ENCODE measurements at places on chromosomes 4 and X.

DNA sequence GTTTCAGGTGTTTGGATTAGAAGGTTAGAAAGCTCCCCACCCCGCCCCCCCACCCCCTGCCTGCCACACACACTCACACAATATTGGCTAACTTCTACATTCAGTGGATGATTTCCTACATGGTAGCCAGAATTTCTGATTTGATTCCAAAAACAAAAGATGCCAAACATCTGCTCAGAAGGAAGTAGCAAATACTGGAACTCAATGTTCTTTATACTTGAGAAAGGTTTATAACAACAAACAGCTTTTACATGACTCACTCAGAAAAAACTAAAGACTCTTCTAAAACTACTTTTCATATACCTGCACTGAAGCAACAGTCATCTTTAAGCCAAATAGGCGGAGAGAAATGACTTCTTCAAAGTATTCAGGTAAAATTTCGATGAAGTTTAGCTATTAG lies 750.5 kb upstream of the POU3F4 start:
- DNase-seq, result no peak

GRCh38 chr4:185512516-185512915 lies 22.8 kb downstream of the PDLIM3 start:
- peak; percentile 47 for DNase-seq

DNA sequence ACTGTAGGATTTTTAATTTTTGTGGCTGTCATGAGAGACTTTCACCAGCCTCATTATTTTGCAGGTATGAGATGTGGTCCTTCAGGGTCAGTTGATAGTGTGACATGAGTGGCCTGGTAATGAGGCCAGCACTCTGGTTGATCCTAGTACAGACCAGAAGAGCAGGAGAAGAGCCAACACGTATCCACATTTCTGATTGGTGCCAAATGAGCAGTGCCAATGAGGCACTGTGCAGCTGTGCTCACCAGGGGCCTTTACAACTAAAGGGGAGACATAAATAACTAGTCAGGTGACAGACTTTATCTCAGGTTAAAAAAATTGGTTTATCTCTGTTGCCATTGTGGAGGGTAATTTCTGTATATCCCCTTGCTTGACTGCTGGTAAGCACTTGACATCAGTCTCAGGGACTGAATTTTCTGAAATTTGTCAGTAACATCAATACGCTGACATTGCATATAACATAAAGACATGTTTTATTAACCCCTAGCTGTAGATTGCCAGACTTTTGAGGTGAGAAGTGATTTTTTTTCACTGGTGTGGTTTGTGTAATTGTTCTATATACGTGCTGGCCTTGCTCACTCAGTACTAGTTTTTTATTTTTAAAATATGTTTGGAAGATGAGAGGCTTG lies 101.2 kb downstream of the AFF1 start:
- DNase-seq, result no peak

- DNase-seq, result peak; percentile 54
Measured at GRCh38 chrX:12390301-12390700, 252.0 kb downstream of the FRMPD4 start.

DNA sequence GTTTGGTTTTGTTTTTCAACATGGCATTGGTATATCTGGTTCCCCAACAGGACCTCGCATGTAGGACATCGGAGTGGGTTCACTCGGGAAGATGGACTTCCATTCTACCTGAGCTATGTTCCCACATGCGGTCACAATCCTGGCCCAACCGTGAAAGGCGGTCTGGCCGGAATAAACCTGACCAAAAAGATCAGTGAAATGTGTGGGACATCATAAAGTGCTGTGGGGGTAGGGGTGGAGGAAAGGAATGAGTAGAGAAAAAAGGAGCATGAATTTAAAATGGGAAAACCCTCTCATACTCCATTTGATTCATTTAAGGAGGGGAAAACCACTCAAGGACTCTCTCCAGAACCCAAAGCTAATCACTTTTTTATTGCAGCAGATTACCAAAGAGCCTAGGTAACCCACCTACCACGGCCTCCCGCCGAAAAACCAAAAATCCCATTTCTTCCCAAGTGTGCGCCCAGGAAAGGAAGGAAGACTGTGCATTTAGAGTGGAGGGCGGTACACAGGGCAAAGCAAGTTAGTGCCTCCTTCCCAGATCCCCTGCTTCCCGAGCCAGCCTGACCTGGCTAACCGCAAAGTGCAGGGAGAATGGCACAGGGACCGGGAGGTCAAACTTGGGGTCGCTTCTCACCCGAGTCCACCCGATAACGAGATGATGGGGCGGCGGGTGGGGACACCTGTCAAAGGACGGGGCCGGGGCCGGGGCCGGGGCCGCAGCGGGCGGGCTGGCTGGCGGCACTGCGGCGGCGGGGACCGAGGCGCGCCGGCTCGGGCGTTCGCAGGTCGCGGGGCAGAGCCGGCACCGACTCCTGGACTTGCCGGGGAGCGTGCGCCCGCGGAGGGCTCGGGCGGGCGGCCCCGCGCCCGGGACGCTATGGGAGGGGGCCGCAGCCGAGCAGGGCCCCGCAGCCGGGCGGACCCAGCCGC lies 669 bp downstream of the TMEM150C start:
- no peak for DNase-seq

- no peak for DNase-seq
Measured at GRCh38 chr4:189215574-189215973, 725.1 kb upstream of the FRG1 start.

GRCh38 chrX:56125946-56126345 lies 106.2 kb upstream of the KLF8 start:
- no peak for DNase-seq

DNA sequence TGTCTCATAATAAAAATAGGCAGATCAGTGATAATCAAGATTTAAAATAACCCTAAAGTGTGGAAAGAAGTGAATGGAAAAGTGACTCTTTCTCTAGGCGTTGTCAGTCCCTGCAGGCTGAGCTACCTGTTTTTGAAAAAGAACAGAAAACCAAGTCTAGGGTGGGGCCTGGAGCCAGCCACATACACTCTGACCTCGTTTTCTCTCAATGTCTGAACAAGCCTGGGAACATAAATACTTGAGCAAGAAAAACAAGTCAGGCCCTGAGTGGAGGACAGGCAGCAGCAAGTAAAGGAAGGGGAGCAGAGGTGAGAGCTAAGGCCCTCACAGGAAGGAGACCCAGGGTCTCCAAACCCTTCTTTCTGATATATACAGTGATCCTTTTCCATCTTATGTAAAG lies 91.7 kb upstream of the HPF1 start:
- no peak for DNase-seq

GRCh38 chr4:137448402-137448801 lies 83.9 kb downstream of the PCDH18 start:
- DNase-seq, result no peak

- peak; percentile 89 for DNase-seq
Measured at GRCh38 chr4:163694385-163694784, 199.9 kb downstream of the TMA16 start.

GRCh38 chr4:146255874-146256273 lies 41.5 kb downstream of the REELD1 start:
- DNase-seq, result peak; percentile 96

GRCh38 chr4:88251924-88252323 lies 32.4 kb downstream of the PPM1K start:
- no peak for DNase-seq

- DNase-seq, result peak; percentile 19
Measured at GRCh38 chrX:135596495-135596894, 76.0 kb downstream of the INTS6L start.

GRCh38 chr4:1480720-1481119 lies 74.5 kb upstream of the NKX1-1 start:
- no peak for DNase-seq

DNA sequence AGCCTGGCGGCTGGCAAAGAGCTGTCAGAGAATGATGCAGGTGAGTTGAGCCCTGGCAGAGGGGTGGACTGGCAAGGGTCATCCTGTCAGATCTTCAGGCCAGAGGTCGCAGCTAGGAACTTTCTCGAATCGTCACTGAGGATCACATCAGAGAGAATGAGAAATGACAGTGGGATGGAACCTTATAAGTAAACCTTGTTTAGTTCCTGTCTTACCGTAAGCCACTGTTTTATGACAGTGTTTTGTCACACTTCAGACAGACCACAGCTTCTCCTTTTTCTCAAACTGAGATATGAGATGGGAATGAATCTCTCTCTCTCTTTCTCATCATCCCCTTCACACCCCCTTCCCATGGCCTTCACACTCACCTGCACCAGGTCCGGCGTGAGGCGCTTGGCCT lies 9.3 kb downstream of the DIPK2B start:
- DNase-seq, result no peak

GRCh38 chr4:24032371-24032989 lies 142.6 kb upstream of the PPARGC1A start:
- peak; percentile 11 for DNase-seq

DNA sequence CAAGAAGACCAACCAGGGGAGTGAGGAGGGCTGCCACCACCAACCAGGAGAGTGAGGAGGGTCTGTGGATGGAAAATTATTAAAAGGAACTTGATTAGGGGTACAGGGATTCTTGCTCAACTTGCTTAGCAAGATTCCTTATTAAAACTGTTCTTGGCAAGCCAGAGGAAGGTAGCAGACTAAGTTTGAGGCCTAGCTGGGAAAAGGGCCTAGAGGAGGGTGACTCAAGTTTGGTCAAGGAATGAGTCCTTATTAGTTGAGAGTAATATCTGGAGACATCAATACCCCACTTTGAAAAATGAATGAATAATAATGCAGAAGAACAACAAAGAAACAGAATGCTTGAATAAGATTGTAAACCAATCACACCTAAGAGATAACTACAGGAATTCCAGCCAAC lies 612.4 kb upstream of the ZFP42 start:
- DNase-seq, result no peak

GRCh38 chr4:3745886-3746656 lies 20.1 kb upstream of the ADRA2C start:
- no peak for DNase-seq

DNA sequence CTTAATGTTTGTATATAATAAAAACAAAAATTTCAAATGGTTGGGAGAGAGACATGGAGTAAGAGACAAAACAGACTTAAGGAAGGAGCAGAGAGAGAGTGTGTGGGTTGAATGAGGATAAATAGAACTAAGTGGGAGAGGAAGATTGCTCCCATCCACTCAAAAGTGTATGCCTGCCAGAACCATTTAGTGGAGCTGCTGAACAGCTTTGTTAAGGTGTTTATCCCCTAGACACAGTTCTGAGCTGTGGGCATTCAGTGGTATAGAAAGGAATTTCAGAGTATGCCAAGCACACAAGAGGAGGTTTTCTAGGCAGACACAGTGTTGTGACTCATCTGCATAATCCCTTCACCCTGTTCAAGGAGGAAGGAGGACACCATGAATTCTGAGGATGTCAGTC lies 508.6 kb upstream of the EPHA5 start:
- peak; percentile 59 for DNase-seq

DNA sequence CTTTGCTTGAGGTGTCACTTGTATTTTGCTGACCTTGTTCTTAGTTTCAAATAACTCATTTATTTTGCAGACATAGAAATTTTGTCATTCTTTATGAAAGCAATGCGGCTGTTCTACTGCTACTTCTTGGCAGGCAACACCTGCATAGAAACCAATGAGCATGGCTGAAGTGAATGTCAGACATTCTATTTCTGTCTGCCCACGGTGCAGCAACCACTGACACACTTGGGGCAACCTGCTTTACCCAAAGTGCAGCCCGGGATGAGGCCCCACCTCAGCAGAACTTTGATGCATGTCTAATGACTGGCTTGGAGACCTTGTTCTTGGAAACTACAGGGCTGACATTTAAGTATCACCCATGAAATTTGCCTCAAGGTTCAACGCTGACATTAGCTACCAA lies 93.6 kb downstream of the RBM47 start:
- DNase-seq, result no peak

DNA sequence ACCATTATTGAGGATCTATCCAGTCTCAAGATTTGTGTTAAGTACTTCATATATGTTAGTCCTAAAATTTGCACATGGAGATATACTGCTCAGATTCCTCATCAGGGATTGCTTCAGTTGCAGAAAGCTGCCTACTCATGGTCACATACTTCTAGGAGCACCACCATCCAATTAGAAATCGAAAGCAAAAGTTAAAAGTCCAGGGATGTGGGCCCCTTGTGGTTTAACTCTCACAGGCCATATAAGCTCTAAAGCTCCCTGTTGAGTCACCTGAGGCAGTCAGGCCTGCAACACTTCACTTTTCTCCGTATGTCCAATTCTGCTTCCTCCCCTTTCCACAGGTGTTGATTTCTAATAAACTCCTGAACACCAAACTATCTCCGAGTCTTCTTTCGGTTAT lies 84.2 kb downstream of the CNOT6L start:
- peak; percentile 62 for DNase-seq

DNA sequence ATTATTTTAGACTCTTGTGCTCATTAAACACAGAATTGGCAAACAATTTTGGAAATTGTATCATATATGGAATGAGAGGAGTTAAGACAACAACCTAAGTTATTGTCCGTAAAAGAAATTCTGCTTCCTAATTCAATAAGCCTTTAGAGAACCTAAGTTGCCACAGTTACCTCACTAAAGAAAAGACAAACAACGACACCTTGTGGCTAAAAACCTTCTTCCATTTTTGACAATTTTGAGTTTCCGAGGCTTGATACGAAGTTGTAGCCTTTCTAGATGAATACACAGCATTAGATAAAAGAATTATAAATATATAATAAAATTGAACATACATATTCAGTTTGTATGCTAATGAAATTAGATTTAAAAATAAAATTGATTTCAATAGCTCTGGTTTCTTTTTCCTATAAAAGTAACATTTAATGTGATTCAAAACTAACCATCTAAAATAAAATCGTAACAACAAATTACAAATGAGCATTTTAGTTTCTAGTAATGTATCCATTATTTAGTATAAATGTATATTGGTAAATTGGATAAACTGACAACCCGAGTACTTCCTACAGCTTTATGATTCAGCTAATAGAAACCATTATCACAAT lies 275.1 kb downstream of the GPM6A start:
- peak; percentile 68 for DNase-seq

DNA sequence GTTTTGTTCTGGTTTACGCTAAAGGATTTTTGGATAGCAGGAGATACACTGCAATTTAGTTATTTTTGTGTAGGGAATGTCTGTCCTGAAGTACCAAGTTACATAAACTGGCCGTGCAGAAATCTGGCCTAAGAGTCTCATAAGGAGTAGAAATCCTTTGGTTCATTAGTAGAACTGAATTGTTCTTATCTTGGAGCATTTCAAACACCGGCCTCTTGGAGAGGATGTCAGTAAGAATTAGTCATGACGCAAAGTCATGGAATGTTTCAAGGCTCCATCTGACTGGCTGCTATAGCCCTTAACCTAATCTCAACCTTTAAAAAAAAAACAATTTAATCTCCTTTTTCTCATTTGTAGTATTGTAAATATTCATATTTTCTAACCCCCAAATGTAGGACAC lies 15.2 kb downstream of the PDLIM3 start:
- peak; percentile 24 for DNase-seq

DNA sequence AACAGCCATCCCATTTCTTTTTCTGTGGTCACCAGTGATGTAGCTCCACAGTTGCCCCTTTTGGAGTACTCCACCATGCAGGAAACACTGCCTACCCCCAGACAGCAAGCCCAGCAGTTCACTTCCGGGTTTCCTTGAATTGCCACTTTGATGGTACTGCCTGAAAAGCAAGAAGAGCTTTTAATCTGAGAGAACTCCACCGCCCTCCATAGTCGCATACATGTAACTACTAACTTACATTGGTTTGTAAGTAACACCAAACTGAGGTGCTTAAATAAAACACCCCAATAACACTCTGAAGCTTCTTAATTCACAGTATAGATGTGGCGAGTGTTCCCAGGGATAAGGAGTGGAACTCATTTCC lies 53.6 kb upstream of the HPSE start:
- no peak for DNase-seq
